ENCODE measurements at places on chromosomes 7 and 10.

DNA sequence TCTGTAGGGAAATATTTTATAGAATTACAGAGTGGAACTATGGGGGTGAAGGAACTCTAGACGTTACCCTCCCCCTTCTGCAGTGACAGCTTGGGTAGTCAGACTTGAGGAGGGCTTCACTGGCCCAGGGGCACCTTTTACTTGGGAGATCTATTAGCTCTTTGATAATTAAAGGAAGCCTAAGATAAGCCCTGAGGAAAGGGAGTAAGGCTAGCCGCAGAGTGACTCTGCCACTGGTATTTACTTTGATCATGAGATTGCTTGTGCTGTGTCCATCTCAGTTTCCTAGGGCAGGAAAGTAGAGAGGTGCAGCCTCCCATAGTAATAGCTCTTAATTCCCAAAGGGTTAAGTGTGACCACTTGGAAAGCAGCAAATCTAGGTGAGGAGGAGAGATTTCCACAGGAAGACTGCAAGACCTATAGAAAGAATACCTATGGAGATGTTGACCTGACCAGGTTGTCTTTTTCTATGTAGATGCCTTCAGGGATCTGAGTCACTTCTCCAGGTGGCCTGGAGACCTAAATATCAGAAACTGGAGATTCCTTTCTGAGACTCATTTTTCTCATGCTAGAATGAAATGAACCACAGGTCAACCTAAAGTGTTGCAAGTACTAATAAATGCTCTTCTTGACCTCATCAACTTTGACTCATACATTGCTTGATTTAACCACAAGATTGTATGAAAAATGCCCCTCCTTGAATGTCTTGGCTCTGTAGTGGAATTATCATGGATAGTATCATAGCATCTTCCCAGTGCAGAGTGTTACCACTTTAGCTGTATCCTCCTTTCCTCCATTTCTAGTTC lies 447.3 kb upstream of the GHITM start:
- no peak for DNase-seq

DNA sequence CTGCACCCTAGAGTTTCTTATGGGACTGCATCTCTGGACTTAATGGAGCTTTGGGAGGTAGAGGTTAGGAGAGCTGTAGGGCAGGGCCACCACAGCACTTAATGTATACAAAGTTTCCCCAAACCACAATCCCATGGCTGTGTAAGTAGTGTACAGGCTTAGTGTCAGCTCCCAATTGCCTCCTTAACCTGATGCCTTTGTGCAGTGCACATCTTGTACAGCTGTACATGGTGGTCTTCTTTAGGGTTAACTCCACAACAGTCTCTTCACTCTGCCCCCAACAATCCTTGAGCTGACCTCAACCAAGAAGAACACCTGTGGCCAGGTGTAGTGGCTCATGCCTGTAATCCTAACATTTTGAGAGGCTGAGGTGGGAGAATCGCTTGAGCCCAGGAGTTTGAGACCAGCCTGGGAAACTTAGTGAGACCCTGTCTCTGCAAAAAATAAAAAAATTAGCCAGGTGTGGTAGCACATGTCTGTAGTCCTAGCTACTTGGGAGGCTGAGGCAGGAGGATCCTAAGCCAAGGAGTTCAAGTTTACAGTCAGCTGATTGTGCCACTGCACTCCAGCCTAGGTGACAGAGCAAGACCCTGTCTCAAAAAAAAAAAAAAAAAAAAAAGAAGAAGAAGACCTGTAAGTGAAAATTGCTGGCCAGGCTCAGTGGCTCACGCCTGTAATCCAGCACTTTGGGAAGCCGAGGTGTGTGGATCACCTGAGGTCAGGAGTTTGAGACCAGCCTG lies 6.8 kb downstream of the PLAU start:
- no peak for DNase-seq

DNA sequence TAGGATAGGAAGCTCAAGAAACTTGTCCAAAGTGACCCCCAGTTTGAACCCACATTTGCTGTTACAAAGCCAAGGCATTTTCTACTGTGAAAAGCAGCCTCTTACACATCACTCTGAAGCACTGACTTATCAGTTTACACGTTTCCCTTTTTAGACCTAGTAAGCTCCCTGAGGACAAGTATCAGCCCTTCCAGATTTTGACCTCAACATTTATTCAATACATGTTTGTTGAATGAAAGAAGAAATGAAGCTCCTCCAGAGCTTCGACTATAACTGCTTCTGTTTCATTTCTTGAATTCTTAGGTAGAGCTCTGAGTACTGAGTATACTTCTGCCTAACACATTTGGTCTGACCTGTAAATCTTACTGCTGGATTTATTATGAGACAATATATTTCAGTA lies 2.7 kb downstream of the WASL start:
- DNase-seq: no peak

- no peak for DNase-seq
Measured at GRCh38 chr7:146956853-146957252, 840.3 kb downstream of the CNTNAP2 start.

- DNase-seq: no peak
Measured at GRCh38 chr7:45638916-45639315, 64.7 kb downstream of the ADCY1 start.

GRCh38 chr10:55163388-55163979 lies 362.5 kb upstream of the PCDH15 start:
- no peak for DNase-seq

- no peak for DNase-seq
Measured at GRCh38 chr10:85624511-85624910, 742.1 kb downstream of the GRID1 start.

GRCh38 chr7:23358152-23358674 lies 59.1 kb downstream of the MALSU1 start:
- no peak for DNase-seq

- peak; percentile 57 for DNase-seq
Measured at GRCh38 chr10:58266826-58267712, 625 bp downstream of the IPMK start.

GRCh38 chr7:155344270-155344617 lies 46.6 kb downstream of the INSIG1 start:
- no peak for DNase-seq

GRCh38 chr10:84665211-84665610 lies 336.8 kb downstream of the CCSER2 start:
- DNase-seq: no peak

DNA sequence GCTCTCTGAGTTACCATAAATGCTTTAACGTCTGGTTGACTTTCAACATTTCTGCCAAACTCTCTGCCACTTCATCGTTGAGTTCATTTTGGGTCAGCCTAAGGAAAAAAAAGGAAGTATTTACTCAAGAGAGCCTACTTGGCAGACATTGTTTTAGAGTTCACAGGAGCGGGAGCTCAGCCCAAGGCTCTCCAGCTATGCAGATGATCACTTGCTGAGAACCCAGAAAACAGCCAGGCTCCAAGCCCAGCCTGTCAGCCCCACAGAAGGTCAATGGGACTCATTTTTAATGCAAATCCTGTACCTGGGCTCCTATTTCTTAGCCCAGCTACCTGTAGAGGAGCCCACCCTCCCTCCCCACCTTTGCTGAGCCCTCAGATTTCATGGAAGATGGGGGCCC lies 45.5 kb downstream of the NOD1 start:
- DNase-seq: no peak

DNA sequence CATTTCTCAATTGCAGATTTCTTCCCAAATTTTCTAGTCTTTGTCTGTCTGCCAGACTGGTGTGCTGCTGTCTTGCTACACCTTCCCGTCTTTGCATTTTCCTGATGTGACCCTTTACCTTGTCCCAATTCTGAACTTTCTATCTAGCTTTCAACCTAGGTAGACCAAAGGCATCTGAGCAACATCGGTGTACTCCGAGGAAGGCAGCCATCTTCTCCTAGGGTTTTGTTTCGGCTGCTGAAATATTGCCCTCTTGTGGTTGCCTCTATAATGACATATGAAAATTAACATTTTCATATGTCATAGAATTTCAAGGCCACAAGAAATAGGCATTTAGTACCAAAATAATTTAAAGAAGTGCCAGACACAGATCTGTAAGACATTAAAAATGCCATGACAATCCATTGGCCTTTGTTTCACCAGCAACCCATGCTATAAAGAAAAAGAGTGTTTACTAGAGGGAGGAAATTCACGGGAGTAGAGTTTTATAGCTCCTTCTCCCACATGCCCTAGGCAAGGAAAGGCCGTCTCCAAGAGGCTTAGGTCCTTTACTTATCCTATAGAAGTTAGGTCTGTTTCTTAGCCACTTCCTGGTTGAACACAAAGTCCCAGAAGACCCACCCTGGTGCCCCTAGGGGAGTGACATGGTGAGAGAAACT lies 23.4 kb downstream of the OR9A2 start:
- peak; percentile 42 for DNase-seq

DNA sequence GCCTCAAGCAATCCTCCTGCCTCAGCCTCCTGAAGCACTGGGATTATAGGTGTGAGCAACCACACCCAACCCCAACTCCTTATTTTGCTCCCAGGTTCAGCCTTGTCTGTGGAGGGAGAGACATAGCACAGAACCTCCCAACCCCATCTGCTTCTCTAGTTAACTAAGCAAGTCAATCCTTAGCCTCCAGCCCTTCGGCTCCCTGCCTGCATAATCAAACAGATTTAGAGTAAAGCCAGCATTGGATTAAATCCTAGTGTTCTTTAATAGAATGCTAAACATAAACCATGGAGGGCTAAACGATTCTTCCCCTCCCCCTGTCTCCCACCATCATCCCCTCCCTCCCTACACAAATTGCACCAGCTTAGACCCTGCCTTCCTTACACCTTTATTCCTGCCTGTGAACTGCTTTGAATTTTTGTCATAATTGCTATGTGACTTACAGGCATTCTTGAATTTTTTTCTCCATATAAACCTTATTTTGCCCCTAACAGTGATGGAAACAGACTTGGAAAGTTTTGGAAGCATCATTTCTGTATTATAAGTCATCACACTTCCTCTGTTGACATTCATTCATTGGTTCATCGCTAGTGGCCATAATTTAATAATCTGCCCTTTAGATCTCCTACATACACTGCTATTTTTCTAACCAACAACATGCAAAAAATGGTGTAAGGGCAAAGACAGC lies 72.6 kb upstream of the TOMM7 start:
- DNase-seq: no peak

GRCh38 chr10:123759501-123760031 lies 93.4 kb downstream of the GPR26 start:
- DNase-seq: no peak

DNA sequence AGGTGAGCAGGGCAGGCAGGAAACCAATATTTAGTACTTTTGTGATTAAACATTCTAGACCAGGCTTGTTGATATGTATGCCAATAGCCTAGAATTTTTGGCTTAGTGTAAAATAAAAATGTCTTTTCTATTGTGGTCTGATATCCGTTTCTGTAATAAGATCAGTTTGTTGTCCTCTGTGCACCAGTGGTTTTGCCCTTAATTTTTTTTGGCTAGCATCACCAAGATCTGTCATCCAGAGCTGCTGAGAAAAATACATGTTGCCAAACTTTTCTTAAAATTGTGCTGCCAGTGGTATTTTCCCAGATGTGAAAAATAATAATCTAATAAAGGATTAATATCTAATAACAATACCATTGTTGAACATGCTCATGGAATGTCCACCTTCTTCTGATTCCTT lies 115.6 kb downstream of the TWIST1 start:
- DNase-seq: no peak

- no peak for DNase-seq
Measured at GRCh38 chr10:110820321-110820814, 51.4 kb upstream of the PDCD4 start.

- peak; percentile 69 for DNase-seq
Measured at GRCh38 chr7:140212100-140212881, 35.5 kb upstream of the KDM7A start.

DNA sequence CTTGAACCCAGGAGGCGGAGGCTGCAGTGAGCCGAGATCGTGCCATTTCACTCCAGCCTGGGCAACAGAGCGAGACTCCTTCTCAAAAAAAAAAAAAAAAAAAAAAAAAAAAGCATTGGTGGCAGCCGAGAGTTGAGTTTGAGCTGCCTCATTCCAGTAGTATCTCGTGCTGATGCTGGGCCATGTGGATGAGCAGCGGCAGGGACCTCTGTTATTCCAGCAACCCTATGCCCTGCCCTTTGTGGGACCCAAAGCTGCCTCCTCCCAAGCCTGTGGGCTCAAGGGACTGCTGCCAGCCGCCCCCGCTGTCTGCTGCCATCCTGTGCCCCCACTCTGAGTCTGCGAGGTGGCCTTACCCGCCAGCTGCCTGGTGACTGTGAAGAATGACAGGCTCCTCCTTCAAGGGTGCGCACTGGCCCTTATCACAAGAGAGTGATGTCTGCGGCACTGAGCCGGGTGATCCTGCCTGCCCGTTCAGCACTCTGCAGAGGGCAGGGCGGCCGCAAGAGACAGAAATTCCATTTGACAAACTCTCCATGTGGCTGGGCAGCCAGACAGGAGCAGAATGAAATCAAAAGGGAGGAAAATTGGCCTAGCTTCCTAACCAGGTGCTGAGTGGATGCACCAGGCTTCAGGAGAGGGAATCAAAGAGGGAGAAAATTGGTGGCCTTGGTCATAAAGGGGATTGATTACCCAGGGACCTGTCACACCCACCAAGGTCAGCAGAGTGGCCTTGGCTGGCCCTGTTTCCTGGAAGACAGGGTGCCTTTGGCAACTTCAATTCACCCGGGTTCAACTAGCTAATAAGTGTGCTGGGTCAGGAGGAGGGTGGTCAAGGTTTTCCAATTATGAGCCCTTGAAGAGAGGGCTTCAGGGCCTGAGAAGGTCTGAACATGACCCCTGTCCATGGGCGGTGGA lies 65.3 kb upstream of the ZMIZ1 start:
- DNase-seq: no peak

GRCh38 chr10:113920875-113921274 lies 66.4 kb downstream of the NHLRC2 start:
- no peak for DNase-seq

- peak; percentile 90 for DNase-seq
Measured at GRCh38 chr10:48656241-48656913, 28.3 kb upstream of the WDFY4 start.

DNA sequence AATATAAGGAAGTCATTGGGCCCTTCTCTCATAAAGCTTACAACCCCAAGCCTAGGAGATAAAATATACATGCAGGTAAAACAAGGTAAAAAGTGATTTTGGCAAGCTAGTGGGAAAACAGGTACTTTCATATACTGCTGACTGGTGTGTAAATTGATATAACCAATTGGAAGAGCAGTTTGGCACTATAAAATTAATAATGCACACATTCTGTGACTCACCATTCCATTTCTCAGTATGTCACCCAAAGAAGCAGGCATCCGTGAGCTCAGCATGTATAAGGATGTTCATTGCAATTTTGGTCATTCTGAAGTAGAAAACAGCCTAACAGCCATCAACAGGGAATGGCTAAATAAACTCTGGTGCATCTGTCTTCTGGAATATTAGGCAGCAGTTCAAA lies 2.9 kb downstream of the MACROH2A2 start:
- no peak for DNase-seq

GRCh38 chr10:124174071-124174566 lies 80.7 kb upstream of the CHST15 start:
- DNase-seq: no peak

Data from LoVo (cell line).